ENCODE measurements at places on chromosomes 7 and 10.
A peak's percentile ranks its signal among the peaks of the same experiment; 100 is the strongest.

- no peak overlapping the region for H3K4me3 ChIP-seq
- H3K36me3 ChIP-seq = peaks cover 71% of the 10 kb centered on the region
- peaks cover 44% of the 10 kb centered on the region for H3K4me1 ChIP-seq
Measured at GRCh38 chr7:149731207-149731955, 42.0 kb downstream of the ZNF467 start.

GRCh38 chr7:41889472-41889871 is 186.6 kb upstream of the INHBA start:
- DNase-seq = no peak
- peaks cover 31% of the 10 kb centered on the region for H3K27me3 ChIP-seq
- no peaks in the 10 kb centered on the region for H3K36me3 ChIP-seq
- no peak overlapping the region for H3K4me3 ChIP-seq

DNA sequence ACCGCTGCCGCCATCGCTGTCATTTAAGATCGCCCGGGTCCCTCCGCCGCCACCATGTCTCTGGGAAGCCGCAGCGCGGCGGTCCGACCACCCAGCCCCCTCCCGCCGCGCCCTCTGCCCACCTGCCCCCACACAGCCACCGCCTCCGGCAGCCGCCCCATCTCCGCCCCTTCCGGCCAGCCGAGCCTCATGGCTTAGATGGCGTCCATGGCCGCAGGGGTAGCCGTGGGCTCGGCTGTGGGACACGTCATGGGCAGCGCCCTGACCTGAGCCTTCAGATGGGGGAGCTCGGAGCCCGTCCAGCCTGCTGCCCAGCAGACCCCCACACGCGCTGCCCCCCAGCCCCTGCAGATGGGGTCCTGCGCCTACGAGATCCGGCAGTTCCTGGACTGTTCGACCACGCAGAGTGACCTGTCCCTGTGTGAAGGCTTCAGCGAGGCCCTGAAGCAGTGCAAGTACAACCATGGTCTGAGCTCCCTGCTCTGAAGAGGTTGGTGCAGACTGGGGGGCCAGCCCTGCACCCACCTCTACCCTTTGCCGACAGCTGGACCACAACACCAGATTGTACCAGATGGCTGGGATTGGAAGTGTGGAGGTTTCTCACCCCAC is 38.0 kb upstream of the TARP start:
- H3K4me1 ChIP-seq = peaks cover 30% of the 10 kb centered on the region
- peak overlapping the region; percentile 49 for H3K27ac ChIP-seq
- H3K36me3 ChIP-seq = no peaks in the 10 kb centered on the region
- H3K27me3 ChIP-seq = no peaks in the 10 kb centered on the region

DNA sequence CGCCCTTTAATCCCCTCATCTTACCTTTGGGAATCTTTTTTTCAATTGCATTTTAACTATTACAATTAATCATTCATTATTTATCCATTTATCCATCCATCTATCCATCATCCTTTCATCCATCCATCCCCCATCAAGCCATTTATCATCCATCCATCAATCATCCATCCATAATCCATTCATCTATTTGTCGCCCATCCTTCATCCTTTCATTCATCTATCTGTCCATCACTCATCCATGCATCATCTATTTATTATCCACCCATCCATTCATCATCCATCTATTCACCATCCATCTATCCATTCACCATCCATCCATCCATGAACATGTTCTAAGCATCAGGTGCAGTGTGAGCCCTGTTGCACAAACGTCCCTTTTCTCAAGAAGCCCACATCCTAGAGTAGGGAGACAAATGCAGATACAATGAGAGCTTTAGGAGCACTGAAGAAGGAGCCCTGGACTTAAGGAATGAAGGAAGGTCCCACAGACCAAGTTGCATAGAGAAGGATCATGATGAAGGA is 199.5 kb downstream of the ADAM12 start:
- H3K36me3 ChIP-seq = no peaks in the 10 kb centered on the region
- no peaks in the 10 kb centered on the region for H3K4me1 ChIP-seq
- no peak for DNase-seq
- no peak overlapping the region for H3K4me3 ChIP-seq
- no peak overlapping the region for H3K27ac ChIP-seq

- no peak overlapping the region for H3K4me3 ChIP-seq
- H3K27me3 ChIP-seq = no peaks in the 10 kb centered on the region
- H3K4me1 ChIP-seq = no peaks in the 10 kb centered on the region
- DNase-seq = no peak
- no peak overlapping the region for H3K27ac ChIP-seq
Measured at GRCh38 chr10:85848756-85849155, 517.8 kb downstream of the GRID1 start.

DNA sequence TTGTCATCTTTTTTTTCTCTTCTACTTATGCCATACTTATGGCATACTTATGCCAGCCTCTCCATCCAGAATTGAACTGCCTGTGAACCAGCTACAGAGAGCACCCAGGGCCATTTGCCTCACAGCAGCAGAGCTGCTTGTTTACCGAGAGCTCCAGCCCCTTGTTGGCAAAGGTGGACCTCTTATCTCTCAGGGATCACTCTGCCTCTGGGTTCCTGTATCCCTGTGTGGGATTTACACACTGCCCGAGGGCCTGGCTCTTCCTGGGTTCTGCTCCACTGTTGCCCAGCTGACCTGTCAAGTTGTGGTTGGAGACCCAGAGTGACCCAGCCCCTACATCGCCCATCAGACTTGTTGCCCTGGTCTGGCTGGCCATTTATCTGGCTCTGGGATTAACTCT is 22.3 kb downstream of the MRPS33 start:
- H3K27me3 ChIP-seq = peaks cover 5% of the 10 kb centered on the region
- no peaks in the 10 kb centered on the region for H3K4me1 ChIP-seq
- no peaks in the 10 kb centered on the region for H3K36me3 ChIP-seq
- no peak overlapping the region for H3K4me3 ChIP-seq
- no peak for DNase-seq

- no peaks in the 10 kb centered on the region for H3K36me3 ChIP-seq
- no peak within 1 kb of the TSS for H3K27ac ChIP-seq
- peaks cover 21% of the 10 kb centered on the region for H3K27me3 ChIP-seq
- H3K4me1 ChIP-seq = peaks cover 25% of the 10 kb centered on the region
Measured at GRCh38 chr10:127196282-127197153, at the start of gene INSYN2A. INSYN2A (minus strand) TSS chr10:127196591; CDS start chr10:127176395, 20,196 bp downstream.
